ENCODE measurements at places on chromosomes 16 and 17.

DNA sequence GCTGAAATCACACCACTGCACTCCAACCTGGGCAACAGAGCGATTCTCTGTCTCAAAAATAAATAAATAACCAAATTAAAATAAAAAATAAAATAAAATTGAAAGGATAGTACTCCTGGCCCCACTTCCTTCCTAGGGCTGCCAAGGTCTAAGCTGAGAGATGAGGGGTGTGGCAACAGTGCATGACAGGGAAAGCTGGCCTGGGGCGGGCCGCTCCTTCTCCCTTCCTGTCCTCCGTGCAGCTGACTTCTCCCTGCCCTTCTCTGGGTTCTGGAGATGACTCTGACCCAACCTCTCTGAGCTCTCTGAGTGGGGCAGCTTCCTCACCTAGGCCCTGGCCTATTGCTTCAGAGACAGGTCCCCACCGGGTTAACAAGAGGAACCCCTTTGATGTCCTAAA is 8.7 kb upstream of the SLC25A39 start:
- no peak for DNase-seq

DNA sequence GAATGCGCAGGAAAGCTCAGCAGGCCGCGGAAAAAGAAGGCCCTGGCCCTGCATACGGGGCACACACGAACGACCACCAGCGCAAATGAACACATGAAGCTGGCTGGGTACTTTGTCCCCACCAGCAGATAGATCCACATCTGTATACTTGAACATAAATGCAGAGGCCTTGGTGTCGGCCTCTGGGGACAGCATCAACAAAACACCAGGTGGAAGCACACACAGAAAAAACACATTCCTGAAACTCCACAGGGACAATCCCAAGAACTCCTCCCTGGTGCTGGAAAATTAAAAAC is 606 bp upstream of the ZBTB4 start:
- DNase-seq, result no peak

- no peak for DNase-seq
Observed at GRCh38 chr16:78920621-78921020, 679.9 kb downstream of the MAF start.

GRCh38 chr17:2435181-2435741 is 34.4 kb upstream of the MNT start:
- peak; percentile 84 for DNase-seq

GRCh38 chr16:87086575-87086974 is 230.6 kb downstream of the C16orf95 start:
- no peak for DNase-seq

DNA sequence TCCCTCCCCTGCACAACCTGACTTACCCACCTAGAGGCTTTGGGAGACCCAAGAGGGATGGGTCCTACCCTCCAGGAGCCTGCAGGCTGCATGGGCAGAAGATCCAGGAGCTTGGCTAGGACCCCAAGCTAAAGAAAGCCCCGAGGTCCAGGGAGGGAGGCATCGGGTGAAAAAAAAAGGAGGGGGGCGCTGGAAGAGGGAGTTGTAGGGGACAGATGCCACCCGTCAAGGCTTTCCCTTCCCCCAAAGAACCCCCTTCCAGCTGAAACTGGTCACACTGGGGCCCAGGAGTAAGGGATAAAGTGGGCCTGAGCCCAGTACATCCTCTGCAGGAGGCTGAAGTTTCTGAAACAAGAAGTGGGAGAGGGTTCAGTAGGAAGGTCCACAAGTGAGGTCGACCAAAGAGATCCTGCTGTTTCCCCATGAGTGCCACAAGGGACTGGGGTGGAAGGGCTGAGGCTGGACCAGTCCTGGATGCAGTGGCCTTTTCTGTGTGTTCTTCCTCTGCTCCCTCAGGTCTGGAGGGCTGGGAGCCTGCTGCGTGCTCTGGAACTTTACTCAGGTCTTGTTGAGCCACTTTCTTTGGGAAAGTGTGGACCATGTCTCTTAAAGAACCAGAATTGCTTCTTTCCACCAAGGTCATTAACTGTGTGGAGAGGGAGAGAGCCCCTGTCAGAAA is 14.2 kb upstream of the CBFB start:
- no peak for DNase-seq

DNA sequence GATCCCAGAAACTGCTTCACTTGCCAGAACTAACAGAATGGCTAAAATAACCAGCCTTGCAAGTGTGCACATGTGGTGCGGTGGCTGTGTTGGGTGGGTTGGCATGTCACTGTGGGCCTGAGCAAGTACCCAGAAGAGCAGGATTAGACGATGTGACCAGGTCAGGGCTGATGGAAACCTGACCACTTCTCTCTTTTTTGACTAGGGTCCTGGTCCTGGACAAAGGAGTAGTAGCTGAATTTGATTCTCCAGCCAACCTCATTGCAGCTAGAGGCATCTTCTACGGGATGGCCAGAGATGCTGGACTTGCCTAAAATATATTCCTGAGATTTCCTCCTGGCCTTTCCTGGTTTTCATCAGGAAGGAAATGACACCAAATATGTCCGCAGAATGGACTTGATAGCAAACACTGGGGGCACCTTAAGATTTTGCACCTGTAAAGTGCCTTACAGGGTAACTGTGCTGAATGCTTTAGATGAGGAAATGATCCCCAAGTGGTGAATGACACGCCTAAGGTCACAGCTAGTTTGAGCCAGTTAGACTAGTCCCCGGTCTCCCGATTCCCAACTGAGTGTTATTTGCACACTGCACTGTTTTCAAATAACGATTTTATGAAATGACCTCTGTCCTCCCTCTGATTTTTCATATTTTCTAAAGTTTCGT is 16.7 kb downstream of the ANKRD40 start:
- no peak for DNase-seq

DNA sequence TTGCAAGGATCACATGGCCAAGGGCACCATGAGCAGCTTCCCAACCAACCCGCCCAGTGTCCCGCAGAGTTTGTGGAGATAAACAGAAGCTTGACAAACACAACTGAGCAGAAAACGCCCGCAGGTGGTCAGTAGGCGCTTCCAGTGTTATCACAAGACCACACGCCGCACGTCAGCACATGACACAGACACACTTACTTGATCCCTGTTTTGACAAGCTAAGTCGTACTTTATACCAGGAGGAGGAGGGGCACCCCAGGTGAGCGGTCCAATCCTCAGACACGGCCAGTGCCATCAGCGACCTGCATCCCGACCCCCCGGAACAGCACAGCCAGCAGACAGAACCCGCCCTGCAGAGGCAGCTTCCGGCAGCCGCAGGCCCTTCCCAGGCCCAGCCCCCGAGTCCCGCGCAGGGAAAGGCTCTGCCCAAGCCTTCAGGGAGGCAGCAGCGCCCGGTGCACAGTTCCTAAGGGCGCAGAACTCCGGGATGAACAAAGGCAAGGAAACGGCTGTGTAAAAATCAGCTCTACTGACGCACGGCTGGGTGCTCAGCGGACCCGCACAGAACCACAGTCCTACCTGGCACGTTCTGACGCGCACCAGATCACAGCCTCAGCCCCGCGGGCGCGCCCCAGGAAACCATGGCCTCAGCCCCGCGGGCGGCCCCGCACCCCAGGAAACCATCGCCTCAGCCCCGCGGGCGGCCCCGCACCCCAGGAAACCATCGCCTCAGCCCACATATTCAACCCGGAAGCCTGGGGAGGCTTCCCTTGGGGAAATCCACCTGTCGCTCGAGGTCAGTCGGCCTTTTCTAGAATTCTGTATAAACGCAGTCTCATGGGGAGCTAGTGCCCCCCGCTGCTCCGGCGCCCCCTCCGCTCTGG is 27.8 kb downstream of the AXIN1 start:
- no peak for DNase-seq

DNA sequence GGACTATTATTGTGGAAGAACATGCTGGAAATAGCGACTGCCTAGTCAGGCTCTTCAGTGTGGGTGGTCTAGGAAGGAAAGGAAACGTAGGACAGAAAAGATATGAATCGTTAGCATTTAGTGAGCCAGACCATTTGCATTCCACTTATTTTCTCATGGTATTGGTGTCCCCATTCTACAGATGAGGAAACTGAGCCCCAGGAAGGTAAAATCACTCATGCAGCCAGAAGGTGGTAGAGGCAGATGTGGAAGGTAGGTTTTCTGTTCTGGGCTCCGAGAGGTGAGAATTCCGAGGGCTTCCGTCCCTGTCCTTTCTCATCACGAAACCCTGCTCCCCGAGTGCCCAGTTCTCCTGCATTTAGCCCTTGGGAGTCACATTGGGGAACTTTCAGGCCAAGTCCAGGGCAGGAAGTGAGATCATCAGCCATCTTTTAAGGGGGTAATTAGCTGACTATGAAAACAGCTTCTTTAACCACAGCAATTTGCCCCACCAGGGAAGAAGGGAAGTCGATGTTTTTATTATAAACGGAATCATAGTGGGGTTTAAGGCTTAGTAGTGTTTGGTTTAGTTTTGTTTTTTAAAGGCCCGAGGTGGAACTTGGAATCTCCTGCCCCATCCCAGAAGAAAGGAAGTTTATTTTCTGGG is 110.7 kb upstream of the IRX3 start:
- no peak for DNase-seq

GRCh38 chr17:82110298-82110697 is 12.3 kb upstream of the FASN start:
- DNase-seq, result no peak

- peak; percentile 8 for DNase-seq
Observed at GRCh38 chr17:73430165-73430680, 118.4 kb upstream of the CDC42EP4 start.

GRCh38 chr17:15510361-15510760 is 42.9 kb upstream of the CDRT4 start:
- DNase-seq, result no peak

- DNase-seq, result no peak
Observed at GRCh38 chr17:15648386-15648785, 28.9 kb upstream of the FBXW10B start.

DNA sequence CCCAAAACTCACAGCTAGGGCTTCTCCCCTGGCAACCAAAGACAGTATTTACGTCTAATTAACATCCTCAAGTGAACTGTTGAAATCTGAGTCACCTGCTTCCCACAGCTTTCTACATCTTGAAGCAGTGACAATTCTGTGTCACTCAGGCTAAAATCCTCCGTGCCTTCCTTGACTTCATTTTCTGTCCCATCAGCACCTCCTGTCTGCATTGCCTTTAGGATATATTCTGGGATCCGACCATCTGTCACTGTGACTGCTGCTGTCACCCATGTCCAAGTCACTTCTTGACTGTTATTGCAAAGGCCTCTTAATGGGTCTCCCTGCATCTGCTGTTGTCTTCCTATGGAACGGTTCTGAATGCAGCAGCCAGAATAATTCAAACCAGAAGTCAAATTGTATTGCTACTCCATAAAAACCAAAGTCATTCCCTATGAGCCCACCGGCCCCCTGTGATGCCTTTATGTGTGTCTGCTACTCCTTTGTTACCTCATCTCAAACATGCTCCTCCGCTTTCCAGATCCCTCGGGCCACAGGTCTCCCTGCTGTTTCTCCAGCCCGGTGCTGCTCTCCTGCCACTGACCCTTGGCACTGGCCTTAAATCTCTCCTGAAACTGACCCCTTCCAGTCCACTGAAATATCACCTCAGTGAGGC is 56.9 kb downstream of the WWP2 start:
- DNase-seq, result no peak

GRCh38 chr16:23570992-23571632 is 13.6 kb downstream of the UBFD1 start:
- DNase-seq, result no peak

DNA sequence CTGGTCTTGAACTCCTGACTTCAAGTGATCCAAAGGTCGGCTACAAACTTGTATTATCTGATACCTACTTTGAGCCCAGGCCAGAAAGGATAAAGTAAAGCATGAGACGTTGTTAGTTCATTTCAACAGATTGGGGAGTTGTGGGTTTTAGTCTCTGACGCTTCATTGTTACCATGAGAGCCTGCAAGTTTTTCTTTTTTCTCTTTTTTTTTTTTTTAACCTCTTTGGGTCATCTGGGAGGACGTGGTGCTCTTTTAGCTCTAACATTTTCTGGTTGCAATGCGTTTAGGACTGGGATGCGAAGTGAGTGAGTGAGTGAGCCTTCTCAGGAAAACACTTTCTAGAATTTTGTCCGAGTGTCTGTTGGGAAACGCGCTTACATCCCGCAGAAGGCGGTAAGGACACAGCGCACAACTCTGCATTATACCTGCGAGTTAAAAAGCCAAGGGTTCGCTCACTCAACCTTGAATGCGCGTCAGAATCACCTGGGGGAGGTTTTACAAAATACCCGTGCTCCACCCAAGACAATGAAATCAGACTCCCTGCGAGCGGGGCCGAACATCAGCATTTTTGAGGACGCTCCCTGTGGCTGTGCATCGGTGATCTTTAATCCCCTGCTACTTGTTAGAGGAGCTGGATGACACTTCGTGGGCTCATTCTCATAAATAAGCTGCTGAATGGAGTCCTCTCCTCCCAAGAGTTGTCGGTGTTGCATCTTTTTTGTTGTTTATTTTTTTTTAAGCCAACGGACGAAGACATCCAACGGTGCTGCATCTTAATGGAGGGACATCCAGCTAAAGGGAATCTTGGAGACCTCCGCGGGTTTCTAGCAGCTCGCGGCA is 629 bp upstream of the RNF135 start:
- no peak for DNase-seq

GRCh38 chr17:38444151-38444550 is 15.9 kb downstream of the ARHGAP23 start:
- peak; percentile 67 for DNase-seq

- DNase-seq, result peak; percentile 25
Observed at GRCh38 chr16:2953706-2954627, 10.1 kb upstream of the KREMEN2 start.

GRCh38 chr17:52202520-52203080 is 44.1 kb upstream of the CA10 start:
- DNase-seq, result no peak
